Activated CD8-positive, alpha-beta memory T cell treated with anti-CD3 and anti-CD28 coated beads for 1 hour (primary cell): ENCODE measurements at places on chromosomes 16 and 17.
A peak's percentile ranks its signal among the peaks of the same experiment; 100 is the strongest.

GRCh38 chr17:72614476-72614870 is 478.0 kb downstream of the SLC39A11 start:
- no peak for DNase-seq

DNA sequence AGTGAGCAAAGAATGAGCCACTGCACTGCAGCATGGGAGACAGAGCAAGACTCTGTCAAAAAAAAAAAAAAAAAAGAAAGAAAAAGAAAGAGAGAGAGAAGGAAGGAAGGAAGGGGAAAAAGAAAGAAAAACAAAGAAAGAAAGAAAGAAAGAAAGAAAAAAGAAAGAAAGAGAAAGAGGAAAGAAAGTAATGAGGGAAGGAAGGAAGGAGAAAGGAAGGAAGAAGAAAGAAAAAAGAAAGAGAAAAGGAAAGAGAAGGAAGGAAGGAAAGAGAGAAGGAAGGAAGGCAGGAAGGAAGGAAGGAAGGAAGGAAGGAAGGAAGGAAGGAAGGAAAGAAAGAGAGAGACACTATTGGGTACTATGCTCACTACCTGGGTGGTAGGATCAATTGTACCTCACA is 122.2 kb upstream of the ERCC4 start:
- no peak for DNase-seq

- no peak for DNase-seq
These were observed 2.2 kb upstream of the AURKB start for GRCh38 chr17:8212312-8213180.

DNA sequence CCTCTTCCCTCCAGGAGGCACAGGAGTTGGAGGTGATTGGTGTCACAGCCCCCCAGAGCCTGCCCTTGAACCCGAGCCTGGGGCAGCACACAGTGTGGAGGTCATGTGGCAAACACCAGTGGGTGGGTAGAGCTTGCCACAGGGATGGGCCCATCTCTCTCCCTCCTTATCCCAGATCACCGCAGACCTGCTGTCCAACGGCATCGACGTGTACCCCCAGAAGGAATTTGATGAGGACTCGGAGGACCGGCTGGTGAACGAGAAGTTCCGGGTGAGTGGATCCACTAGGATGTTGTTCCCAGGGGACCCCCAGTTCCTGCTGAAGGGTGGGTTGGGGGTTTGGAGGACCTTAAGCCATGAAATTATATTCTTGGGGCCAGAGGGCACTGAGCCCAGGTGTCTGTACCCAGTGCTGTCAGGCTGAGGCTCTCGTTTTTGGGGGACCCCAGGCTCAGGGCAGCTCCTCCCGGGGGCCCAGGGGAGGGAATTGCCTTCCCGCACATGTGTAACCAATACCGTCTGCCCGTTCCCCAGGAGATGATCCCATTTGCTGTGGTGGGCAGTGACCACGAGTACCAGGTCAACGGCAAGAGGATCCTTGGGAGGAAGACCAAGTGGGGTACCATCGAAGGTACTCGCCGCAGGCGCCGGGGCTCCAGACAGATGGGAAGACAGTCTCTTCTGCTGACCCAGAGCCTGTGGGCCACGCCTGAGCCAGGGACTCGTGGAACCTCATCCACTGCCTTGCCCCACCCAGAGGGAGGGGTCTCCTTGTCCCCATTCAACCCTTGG is 351.9 kb downstream of the SEC14L1 start:
- DNase-seq = no peak

GRCh38 chr16:52676959-52677358 is 130.0 kb upstream of the TOX3 start:
- DNase-seq = no peak

DNA sequence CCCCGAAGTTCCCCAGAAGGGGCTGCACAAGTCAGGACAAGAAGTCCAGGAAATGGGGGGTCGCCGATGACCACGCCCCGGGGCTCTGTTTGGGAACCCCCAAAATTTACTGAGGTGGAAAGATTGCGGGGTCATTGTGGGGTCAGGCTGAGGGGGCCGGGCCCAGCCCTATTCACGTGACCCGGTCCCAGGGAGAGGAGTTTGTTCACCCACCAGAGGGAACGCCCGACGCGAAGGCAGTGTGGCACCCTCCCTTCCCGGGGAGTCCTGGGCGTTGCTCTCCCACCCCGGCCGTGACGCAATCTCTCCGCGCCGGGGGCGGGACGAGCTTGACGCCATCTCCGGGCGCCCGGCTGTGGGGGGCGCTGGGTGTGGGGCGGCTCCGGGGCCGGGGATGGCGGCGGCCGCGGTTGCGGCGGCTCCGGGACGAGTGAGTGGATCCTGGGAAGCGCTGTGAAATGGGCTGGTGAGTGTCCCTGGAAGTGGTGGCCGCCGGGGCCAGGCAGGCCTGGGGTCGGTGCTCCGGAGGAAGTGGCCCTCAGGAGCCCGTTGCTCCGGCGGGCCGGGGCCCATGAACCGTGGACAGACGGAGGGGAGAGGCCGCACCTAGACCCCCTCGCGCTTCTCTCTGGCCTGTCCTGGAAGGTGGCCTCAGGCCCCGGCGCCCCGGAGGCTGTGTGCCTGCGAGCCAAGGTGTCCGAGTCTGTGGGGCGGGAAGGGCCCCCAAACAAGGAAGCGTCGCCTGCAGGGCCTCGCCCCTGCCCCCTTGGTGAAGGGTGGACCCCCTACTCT is at the start of gene ATXN1L:
TSS of gene ATXN1L (plus strand) at position 338 of the 792 bp plus-strand sequence. CDS start 3,765 bp downstream, outside the sequence.
- peak; percentile 90 for DNase-seq

GRCh38 chr17:43820759-43821158 is 12.2 kb downstream of the MPP3 start:
- DNase-seq = no peak

DNA sequence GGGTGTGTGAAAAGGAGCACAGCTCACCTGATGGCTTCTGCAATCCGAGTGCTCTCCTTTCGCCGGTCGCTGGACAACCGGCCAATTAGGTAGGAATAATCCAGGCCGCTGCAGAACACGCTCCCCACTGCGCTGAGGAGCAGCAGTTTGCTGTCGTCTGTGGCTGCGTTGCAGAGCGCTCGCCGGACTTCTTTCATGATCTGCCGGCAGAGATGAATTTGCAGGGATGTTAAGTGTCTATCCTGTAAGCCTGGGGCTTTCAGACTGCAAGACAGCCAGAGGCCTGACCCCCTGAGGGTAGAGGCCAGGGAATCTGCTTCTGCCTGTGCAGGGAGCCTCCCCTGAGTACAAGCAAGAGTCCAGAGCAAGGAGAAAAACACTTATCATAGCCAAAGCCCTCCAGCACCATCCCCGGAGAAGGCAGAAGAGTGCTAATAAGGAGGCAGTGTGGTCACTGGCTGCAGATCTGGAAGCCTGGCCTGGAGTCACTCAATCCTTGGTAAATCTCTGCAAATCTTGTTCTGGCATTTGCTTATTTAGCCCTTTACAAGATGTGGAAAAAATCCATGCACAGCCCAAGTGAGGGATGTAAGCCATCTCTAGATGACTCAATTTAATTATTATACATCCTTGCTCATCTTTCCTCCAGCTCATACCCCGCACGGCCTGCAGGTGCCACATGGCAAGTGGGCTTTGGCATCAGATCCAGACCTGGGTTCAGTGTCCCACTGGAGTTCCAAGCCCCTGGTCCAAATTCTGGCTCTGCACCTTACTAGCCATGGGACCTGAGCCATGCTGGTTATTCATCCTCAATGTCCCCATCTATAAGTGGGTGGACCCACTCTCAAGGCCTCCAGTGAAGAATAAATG is 80.2 kb downstream of the DYNLRB2 start:
- no peak for DNase-seq

DNA sequence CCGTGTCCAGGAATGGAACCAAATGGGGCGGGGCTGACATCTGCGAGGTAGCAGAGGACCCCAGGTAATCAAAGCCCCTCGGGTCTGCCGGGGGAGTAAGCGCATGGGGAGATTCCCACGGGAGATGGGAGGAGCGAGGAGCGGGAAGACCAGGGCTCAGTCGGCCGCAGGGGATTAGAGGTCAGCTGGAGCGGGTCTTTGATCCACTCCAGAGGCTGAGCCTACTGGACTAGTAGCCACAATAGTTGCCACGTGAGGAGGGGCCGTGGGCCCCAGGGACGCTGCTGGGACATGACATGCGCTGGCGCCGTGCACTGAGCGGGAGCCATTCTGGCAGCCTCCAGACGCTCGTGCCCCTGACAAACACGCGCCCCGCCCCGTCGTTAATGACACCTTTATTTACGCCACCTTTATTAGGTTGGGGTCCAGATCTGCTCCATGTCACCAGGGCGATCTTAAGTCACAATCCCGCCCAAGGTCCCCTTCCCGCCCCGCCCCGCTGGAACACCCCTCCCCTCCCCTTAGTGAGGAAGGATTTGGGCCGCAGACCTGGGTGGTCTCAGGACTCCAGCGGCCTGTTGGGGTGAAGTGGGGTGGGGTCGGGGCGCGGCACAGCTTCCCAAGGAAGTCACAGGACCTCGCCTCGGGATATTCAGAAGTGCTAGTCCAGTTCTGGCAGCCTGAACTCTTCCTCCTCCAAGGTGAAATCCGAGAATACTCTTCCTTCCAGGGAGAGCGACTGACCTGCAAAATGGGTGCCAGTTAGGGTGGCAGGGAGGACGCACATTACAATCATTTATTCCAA is 15.0 kb downstream of the PPY start:
- DNase-seq = no peak

DNA sequence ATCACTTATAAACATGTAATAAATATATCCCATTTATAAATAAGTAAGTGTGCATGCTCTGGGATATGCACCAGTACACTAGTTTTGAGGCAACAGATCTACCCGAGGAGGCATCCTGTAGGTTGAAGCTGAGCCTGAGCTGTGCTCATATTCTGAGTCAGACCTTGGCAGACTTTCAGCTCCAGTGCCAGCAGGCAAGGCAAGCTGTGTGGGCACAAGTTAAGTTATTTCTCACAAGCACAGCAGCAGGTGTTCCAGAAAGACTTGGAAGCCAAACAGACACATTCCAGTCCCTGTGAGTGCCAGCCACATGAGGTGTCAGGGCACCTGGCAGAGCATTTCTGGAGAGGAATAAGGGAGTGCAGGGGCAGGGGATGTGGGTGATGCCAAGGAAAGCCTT is 1.3 kb upstream of the CLEC19A start:
- no peak for DNase-seq

- DNase-seq = no peak
These were observed 1.5 kb downstream of the AMZ2 start for GRCh38 chr17:68249354-68249765.

GRCh38 chr17:63124536-63124935 is 158.5 kb downstream of the TANC2 start:
- no peak for DNase-seq

GRCh38 chr17:34154961-34155730 is 99.9 kb upstream of the CCL2 start:
- DNase-seq = no peak

DNA sequence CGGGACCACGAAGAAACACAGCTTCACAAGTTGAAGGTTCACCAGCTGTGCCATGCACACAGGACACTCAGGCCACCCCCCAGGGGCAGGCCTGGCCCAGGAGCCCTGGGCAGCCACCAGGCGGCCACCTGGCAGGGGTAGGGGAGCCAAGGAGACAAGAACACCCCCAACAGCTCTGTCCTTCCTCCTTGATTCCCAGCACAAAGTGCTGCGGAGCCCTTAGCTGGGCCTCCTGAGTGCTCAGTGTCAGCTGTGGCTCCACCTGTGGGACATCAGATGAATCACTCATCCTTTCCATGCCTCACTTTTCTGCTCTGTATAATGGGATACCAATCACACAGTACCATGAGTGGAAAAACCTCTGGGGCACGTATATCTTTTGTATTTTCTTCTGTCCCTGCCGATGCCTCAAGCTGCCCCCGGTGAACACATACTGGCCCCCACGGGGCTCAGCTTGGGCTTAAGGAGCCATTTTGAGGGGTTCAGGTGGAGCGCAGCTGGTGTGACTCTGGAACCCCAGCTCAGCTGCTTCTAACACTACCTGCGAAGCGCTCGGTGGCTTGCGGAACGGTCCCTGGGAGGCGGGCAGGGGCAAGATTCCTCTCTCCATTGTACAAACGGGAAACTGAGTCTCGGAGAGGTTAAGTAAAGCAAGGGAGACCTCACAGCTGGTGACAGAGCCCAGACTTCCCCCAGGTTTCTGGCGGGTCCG is 12.0 kb downstream of the GALK1 start:
- DNase-seq = no peak

GRCh38 chr17:77356690-77357201 is 216.0 kb downstream of the SEC14L1 start:
- no peak for DNase-seq

GRCh38 chr16:80158766-80159165 is 382.0 kb upstream of the DYNLRB2 start:
- no peak for DNase-seq
